ENCODE measurements at places on chromosomes 1 and 21.

GRCh38 chr1:43997295-43997999 is 6.0 kb downstream of the CCDC24 start:
- no peak for DNase-seq

DNA sequence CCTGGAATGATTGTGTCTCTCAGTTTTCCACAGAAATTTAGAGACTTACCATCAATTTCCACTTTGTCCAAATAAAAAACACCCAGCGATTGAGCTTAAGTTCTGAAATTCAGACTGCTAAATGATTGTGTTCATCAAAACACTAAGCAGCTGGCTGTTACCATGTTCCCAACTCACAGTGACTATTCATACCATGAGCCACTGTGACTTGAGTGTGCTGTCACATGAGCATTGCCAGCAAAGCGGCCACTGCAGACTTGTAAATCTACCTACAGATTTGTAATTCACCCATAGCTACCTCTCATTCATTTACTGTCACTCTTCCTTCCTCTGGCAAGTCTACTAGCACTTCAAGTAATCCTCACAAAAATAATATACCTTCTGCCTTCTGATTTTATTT is 17.2 kb upstream of the PRKAB2 start:
- no peak for DNase-seq

DNA sequence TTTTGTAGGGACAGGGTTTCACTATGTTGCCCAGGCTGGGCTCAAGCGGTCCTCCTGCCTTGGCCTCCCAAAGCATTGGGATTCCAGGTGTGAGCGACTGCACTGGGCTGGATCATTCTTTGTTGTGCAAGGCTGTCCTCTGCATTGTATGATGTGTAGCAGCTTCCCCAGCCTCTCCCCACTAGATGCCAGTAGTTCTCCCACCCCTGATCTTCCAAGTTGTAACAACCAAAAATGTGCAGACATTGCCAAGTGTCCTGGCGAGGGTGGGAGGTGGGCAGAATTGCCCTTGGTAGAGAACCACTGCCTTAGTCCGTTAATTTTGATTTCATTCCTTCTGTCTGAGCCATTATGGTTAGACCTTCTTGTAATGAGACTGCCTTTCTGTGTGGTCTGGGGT is 7.2 kb downstream of the GALNT2 start:
- no peak for DNase-seq

DNA sequence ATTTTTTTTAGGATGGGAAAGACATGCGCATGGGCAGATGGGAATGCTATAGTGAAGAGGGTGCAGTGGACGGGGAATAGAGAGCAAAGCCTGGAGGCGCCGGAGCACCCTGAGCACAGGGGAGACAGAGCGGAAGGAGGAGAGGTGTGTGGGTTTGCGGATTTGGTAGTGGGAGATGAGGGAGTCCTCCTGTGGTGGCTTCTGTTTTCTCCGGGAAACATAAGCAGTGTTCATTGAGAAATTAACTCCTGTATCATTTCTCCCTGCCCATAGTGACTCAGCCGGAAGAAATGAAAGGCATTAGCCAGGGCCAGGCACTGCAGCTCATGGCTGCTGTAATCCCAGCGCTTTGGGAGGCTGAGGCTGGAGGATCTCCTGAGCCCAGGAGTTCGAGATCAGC is 4.7 kb upstream of the PTPRF start:
- no peak for DNase-seq

DNA sequence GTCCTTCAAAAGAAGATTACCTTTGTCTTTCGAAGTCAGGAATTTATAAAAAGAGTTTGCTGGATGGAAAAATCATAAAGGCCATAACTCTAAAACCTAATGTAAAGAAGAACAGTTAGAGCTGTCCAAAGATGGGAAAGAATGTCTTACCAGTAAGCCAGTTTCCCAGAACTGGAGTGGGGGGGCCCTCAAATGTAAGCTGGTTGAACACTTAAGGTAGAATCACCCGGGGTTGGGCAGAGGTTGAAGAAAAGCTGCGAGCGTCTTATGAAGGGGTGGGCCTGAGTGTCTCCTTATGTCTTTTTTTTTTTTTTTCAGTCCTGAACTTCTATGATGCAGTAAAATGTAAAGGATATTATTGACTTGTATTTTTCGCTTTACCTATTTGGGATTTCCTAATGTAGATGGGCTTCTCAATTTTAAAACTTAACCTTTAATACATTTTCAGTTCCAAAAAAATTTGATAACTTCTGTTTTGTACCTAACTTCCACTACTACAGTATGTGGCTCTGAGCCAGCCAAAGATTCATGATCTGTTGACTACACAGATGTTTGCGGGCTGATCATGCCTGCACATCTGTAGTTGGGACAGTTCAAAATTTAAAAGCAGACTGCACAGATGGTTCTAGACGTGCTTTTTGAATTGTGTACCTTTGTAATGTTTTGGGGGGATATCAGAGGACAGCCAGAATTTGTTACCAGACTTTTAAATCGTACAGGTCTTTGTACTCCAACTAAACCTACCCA is 43.6 kb downstream of the NFYC start:
- no peak for DNase-seq

Measured in GF-D8 (cell line).